ENCODE measurements at places on chromosomes 4 and X.

- DNase-seq, result no peak
These were observed 8.2 kb downstream of the HPGDS start for GRCh38 chr4:94334476-94334875.

DNA sequence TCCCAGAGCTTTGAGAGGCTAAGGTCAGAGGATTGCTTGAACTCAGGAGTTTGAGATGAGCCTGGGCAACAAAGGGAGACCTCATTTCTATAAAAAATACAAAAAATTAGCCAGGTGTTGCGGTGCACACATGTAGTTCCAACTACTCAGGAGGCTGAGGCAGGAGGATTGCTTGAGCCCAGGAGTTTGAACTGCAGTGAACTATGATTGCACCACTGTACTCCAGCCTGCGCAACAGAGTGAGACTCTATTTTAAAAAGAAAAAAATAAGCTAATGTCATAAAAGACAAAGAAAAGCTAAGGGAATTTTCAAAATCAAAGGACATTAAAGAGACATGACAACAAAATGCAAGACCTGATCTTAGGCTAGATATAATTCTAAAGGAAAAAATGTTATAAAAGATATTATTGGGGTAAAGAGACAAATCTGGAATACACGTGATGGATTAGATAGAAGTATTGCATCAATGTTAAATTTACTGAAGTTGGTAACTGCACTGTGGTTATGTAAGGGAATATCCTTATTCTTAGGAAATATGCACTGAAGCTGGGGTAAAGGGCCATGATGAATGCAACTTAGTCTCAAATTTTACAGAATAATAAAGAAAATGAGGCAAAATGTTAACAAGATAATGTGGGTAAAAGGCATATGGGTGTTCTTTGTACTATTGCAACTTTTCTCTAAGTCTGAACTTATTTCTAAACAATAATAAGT is 75.2 kb downstream of the SPRY1 start:
- DNase-seq, result no peak

DNA sequence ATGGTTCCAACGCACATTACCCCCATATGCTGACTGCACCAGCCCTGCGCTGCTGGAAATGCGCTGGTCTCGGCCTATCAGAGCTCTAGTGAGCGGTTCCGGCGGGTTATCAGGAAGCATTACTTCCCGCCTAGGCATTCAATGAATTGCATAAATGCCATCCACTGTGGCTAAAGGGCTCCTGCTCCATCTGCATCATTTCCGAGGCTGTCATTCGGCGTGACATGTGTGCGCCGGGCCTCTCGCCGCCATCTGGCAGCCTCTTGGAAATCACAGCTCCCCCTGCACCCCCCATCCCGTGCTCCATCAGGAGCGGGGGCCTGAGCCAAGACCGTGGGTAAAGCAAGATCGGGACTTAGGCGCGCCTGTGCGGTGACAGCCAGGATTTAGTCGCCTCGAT is 64.4 kb downstream of the SEPSECS start:
- DNase-seq, result no peak

DNA sequence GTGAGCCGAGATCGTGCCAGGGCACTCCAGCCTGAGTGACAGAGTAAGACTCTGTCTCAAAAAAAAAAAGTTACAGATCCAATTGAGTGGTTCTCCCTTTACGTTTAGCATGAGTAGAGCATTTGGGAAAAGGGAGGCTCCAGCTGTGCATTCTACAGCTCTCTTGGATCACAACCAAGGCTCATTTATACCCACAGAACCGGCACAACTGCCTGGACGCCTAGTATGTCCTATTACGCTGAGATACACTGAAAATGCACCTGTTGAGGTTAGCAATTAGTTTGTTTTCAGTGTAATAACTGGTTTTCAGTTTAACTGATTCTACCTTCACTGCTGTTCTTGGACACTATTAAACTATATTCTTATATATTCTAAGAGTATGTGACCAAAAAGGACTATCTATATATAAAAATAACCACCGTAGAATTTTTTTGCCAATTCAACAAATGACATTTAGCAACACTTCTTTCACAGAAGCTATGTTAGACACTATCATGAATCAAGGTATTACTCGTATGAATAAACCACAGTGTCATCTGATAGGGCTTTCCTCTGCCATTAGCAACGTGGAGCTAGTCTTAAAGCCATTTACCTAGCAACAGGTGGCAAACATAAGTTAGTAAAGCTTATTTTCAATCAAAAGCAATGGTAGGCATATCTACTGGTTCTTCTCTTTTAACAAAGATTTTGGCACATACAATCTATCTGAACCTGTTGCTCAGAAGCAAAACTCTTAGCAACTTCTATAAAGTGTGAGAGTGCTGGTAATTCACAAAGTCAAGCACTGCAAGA is 3.6 kb downstream of the OTUD4 start:
- DNase-seq, result no peak

DNA sequence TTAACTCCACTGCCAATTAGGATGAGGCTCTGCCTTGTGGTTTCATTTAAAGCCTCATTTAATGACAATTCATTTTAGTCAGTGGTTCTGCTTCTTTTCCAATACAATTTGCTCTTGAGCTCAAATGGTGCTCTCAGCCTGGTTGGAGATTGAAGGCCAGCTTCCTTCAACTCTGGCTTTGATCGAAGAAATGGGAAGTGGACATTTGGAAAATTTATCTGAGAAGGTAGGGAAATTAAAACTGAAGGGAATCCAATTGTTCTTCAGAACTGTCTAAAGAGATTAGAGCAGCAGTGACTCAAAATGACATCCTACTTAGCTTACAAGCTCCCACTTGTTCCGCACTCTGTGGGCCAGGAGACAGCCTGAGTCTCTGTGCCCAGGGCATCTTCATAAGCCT is 206.8 kb downstream of the SMARCA1 start:
- no peak for DNase-seq

GRCh38 chrX:74535408-74536151 is 78.8 kb downstream of the RLIM start:
- DNase-seq, result peak; percentile 37

DNA sequence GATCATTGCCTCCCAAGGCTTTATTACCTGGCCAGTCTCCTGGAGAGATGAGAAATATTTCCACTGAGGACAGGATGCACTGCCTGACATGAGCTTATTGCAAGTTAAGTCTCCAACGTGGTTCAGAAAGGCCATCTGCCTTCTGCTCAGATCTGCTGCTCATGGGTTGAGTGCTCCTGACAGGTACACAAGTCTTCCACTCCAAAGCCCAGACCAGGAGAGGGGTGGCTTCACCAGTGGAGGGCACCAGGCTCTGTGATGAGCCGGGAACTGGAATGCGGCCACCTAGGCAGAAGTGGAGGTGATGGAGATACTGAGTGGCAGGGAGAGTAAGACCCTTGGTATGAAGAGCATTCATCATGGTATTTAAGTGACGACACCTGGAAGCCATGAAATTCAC is 79.5 kb upstream of the IRF2 start:
- no peak for DNase-seq

DNA sequence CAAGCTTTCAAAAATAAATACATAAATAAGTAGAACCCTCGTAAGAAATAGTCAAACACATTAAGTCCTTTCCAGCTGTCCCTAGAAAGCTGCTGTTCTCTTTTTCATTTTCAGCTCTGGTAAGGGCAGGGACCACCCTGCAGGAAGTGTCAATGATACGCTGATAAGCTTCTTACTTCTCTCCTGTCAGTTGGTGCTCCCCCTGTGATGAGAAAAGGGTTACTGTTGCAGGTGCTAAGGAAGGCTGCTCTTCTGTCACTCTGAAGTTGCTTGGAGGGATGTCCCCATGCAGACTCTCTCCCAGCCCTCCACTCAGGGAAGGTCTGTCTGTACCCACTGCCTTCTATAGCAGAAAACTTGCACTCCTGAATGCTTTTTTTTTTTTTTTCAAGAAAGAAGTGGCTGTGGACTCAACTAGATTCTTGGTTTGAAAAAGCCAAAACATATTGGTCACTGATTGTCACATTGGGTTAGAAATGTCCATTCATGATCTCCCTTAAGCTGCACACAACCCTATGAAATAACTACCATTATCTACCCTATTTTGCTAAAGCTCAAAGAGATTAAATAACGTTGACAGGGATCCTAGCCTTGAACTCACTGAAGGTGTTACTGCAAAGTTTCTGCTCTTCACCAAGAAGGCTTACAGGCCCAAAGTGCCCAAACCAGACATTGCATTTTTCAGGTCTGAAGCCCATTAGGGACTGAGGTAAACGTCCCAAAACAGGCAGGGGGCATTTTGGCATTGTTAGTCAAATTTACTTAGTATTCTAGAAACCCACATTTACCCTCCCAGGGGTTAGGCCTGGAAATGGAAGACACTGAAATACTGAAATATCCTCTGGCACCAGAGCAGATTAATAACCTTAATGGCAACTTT is 1.2 kb downstream of the CXCL3 start:
- DNase-seq, result no peak
